ENCODE measurements at places on chromosomes 5 and 9.

- DNase-seq = no peak
These were observed 797.2 kb downstream of the EFNA5 start for GRCh38 chr5:106873568-106873967.

DNA sequence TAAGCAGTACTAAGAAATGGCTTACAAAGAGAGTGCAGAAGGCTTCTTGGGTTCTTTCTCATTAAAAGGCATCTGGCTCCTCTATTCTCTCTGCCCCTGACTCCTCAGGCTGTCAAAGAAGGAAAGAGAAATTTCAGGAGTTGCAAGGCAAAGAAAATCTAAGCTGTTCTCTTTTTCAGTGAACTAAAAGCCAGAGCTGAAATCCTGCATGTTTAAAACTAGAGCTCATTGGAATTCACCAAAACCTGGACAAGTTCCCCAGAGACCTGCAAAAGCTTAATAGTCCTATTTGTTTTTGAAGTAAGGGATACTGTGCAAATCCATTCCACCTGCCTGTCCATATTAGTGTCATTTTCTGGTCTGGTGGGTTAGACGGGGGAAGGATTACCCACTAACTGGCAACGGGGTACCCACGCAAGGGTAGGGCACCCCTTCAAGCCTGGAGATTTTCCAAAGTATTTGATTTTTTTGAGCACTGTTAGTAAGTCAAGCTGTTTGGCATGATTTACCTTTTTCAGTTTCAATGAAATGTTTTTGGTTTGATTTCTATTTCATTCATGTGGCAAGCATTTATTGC is 179.3 kb downstream of the FSTL4 start:
- no peak for DNase-seq

DNA sequence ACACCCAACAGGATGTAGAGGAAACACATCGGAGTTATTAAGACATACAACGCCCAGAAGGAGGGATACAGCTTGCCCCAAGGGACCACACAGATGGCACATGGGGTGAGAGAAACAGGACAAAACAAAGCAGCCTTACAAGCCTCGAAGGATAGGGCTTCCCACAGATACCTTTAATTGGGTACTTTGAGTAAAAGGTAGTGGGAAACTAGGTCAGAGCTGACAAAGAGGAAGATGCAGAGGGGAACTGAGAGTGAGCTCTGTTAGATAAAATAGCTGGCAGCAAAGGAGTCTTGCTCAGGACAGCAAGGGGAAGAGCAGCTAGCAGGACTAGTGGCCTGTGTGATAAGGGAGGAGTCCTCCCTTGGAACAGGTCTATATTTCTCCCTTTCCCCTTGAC is 48.2 kb downstream of the OTP start:
- DNase-seq = no peak

- DNase-seq = no peak
These were observed 17.6 kb upstream of the MTMR12 start for GRCh38 chr5:32330126-32330971.

- no peak for DNase-seq
These were observed 326.8 kb upstream of the SGCD start for GRCh38 chr5:156000115-156000514.

- no peak for DNase-seq
These were observed 159.8 kb upstream of the PHYKPL start for GRCh38 chr5:178392386-178392785.

GRCh38 chr5:180172447-180173197 is 36.4 kb downstream of the RASGEF1C start:
- no peak for DNase-seq

- no peak for DNase-seq
These were observed at the start of gene FGF1 for GRCh38 chr5:142685418-142686209. Gene FGF1 (minus strand): TSS chr5:142686090. CDS start chr5:142614127, 71,963 bp downstream.

DNA sequence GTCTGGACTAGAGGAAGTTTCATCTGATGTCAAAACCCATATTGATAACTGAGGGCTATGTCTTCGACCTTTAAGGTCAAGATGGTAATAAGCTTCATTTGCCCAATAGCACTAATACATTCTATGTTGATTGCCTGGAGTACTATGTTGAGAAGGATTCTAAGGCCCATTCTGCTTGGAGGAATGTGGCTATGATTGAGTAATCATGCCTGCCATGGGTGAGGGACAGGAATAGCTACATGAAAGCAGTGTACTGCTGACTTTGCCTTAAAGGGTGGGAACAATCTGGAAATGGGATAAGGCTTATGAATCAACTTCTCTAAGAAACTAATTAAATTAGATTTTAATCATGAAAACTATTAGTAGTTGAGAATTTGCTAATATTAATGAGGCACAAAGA is 13.6 kb downstream of the NNT start:
- DNase-seq = no peak

DNA sequence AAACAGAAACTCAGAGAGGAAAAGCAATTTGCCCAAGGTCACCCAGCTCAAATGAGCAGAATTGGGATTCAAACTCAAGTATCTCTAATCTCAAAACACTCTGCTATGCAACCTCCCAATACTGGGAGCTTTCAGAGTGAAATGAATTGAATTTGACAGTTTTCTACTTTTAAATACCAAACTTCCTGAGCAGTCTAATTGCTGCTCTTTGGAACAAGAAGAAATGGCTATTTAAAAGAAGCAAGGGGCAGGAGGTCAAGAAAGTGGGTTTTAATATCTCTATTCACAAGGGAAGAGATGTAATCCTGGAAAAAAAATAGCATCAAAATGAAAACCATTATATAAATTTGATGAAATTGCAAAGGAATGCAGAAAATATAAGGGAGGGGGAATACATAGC is 142.6 kb downstream of the INSYN2B start:
- no peak for DNase-seq

GRCh38 chr5:59893429-59894227 is at the start of gene PDE4D:
Gene PDE4D (minus strand): TSS chr5:59893726.
- DNase-seq = no peak

DNA sequence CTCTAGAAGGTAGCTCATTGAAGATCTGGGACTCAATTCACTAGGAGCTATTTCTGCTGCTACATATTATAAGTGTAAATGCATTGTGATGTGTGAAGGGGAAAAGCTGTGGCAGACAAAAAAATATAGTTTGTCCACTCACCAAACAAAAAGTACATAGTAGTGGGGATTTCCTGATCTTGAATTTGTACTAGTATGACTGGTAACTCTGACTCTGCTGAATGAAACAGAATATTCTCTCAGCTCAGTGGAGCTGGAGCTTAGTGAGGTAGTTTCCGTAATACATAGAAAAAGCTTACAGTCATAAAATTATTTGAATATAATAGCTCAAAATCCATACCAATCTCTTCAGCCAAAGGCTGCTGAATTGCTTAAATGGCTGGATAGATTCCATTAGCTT is 455.6 kb upstream of the CD180 start:
- DNase-seq = no peak

GRCh38 chr9:14192556-14192955 is 121.4 kb downstream of the NFIB start:
- no peak for DNase-seq

GRCh38 chr5:163330723-163331668 is 106.4 kb upstream of the CCNG1 start:
- no peak for DNase-seq

DNA sequence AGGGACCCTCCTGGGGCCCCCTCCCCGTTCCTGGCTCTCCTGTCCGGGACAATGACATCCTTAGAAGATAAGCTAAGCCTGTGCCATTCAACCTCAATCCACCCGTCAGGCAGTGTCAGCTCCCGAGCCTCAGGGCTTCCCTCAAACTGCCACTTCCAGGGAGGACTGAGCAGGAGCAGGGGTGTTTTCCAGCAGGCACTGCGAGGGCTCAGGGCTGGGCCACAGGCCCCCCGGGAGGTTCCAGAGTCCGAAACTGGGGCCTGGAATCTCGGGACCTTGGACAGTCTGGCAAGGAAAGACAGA is 26.2 kb downstream of the LHX3 start:
- no peak for DNase-seq

GRCh38 chr9:92446536-92446935 is 22.3 kb upstream of the OMD start:
- DNase-seq = no peak

GRCh38 chr9:99210572-99210971 is 11.2 kb downstream of the ALG2 start:
- DNase-seq = no peak

GRCh38 chr9:8235489-8235888 is 435.9 kb upstream of the DMAC1 start:
- no peak for DNase-seq

DNA sequence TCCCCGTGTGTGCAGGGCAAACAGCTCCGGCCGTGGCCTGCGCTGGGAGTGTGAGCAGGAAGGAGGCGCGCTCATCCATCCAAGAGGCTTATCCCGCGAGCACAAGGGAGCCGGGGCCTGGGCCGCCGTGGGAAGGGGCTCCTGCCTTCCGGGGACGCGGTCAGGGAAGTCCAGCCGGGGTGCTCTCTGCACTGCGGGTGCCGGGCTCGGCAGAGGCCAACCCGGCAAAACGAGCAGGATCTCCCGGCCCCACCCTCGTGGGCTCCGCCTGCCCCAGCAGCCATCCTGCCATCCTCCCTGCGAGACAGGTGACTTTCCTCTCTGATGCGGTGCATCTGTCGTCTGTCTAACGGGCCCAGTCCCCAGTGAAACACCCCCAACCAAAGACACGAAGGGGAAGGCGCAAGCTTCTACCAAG is 244.2 kb downstream of the AUH start:
- DNase-seq = no peak

DNA sequence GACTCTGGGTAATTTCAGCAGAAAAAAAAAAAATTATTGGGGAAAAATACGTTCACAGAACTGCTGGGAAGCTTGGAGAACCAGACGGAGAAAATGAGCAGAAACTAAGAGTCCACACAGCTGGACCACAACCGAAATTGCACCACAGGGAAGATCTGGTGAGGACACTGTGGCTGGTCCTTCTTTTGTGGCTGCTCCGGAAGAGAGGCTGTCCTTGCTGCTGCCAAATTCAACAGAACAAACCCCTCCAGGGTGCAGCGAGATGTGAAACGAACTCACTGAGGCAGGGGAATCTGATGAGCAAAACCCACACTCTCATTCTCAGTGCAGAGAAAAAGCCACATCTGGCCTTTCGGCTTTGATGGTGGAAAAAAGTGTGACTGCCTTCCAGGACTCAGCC is 200.0 kb downstream of the ACTL7B start:
- DNase-seq = no peak

GRCh38 chr9:101693546-101694336 is 44.7 kb downstream of the GRIN3A start:
- DNase-seq = no peak

- DNase-seq = no peak
These were observed 96.7 kb upstream of the PCA3 start for GRCh38 chr9:76667521-76667957.

GRCh38 chr5:169629847-169630548 is 7.1 kb upstream of the DOCK2 start:
- no peak for DNase-seq

DNA sequence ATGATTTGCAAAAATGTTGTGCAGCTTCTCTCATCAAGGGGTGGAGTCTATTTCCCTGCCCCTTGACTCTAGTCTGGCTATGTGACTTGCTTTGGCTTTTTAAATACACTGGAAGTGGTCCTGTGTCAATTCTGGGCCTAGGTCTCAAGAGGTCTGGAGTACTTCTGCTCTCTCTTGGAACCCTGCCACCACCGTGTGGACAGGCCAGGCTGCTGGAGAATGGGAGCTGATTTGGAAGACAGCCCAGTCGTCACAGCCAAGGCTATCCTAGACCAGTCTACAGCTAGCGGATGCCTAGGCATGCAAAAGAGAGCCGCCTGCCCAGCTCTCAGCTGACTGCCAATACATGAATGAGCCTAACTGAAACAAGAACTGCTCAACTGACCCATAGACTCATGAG is 56.7 kb upstream of the CLINT1 start:
- DNase-seq = no peak

DNA sequence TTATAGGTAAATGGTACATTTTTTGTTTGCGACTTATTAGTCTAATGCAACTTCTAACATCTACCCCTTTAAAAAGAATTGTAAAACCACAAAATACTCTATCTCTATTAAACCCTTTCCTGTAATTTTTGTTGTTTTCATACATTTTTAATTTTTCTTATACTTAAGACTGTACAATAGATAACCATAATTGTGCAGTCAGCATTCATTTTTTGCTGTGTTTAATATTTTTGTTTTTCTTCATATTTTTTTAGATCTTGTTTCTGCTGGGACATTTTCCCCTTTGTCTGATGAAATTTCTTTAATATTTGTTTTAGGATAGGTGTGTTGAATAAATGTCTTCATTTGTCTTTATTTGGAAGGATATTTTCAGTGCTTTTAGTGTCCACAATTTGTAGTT is 19.9 kb downstream of the OR1J1 start:
- DNase-seq = no peak

GRCh38 chr5:142811866-142812557 is 41.8 kb downstream of the ARHGAP26 start:
- no peak for DNase-seq

- DNase-seq = no peak
These were observed 74.0 kb downstream of the C9orf85 start for GRCh38 chr9:71985297-71985911.

DNA sequence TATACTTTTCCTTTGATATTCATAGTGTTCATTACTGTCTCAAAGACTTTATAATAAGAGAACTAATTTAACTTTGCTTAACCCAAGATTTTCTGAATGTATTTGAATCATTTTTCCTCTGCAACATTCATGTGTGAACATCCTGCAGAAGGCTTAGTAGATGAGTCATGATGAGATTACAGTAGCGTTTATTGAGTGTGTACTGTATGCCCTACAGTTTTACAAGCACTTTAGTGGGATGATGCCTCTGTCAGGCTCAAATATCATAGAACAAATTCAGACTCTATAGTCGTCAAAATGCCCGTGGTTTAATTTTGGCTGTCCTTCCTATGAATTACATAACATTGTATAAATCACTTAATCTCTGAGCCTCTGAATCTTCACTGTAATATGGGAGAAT is 41.2 kb downstream of the FYB1 start:
- DNase-seq = no peak

GRCh38 chr5:143065185-143065965 is 295.2 kb downstream of the ARHGAP26 start:
- no peak for DNase-seq

DNA sequence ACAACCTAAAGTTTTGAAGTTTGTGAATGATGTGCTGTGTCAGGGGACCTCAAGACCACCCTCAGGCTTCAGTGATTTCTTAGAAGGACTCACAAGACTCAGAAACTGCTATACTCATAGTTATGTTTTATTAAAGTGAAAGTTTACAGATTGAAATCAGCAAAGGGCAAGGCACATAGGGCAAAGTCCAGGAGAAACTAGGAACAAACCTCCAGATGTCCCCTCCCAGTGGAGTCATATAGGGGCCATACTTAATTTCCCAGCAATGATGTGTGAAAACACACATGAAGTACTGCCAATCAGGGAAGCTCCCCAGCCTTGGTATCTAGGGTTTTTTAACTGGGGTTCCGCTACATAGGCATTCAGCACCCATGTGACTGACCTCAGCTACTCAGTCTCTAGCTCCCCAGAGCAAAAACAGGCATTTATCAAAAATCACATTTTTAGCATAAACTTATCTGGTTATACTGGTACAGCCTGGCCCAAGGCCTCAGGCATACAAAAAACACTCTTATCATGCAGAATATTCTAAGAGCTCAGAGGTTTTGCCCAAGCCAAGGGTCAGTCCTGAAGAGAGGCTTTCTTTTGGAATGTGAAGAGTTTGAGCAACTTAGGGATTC is 74.7 kb upstream of the ANKRD55 start:
- DNase-seq = no peak
